Mesothelial cell of epicardium (in vitro differentiated cells): ENCODE measurements at places on chromosomes 3 and 15.

GRCh38 chr15:30984118-30984517 is 7.3 kb downstream of the MTMR10 start:
- peaks cover 26% of the 10 kb centered on the region for H3K36me3 ChIP-seq
- no peak overlapping the region for H3K27ac ChIP-seq
- DNase-seq: no peak
- H3K4me3 ChIP-seq: no peak overlapping the region

DNA sequence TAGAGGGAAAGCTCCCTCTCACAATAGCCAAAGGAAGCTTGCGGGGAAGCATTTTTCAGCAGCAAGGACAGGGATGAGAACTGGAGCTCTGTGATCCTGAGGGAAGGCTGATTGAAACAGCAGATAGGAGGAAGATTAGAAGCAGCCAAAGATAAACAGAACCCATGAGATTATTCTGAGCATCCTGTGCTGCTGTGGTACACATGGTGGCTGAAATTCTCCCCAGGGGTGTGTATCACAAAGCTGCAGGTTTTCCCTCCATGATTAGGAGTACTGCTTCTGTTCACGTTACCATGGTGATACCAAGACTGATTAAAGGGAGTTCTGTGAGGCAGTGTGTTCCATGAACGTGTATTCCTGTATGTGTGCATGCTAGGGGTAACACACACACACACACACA is 30.3 kb upstream of the PSMD6 start:
- H3K4me1 ChIP-seq: peaks cover 9% of the 10 kb centered on the region
- H3K36me3 ChIP-seq: no peaks in the 10 kb centered on the region
- no peak overlapping the region for H3K27ac ChIP-seq

DNA sequence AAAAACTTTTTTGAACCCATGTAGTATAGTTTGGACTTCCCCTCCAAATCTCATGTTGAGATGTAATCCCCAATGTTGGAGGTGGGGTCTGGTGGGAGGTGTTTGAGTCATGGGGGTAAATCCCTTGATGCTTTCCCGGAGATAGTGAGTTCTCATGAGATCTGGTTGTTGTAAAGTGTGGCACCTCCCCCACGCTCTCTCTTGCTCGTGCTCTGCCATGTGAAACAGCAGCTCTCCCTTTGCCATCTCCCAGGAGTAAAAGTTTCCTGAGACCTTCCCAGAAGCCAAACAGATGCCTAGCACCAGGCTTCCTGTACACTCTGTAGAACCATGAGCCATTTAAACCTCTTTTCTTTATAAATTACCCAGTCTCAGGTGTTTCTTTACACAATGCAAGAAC is 16.0 kb upstream of the RNU6-1 start:
- no peak for DNase-seq
- peak overlapping the region; percentile 22 for H3K27ac ChIP-seq
- H3K4me3 ChIP-seq: no peak overlapping the region
- no peaks in the 10 kb centered on the region for H3K27me3 ChIP-seq
- H3K4me1 ChIP-seq: peaks cover 13% of the 10 kb centered on the region
- no peaks in the 10 kb centered on the region for H3K36me3 ChIP-seq

GRCh38 chr3:152177757-152178156 is 91.0 kb upstream of the MBNL1 start:
- no peak overlapping the region for H3K4me3 ChIP-seq
- peaks cover 26% of the 10 kb centered on the region for H3K4me1 ChIP-seq
- no peaks in the 10 kb centered on the region for H3K27me3 ChIP-seq
- no peaks in the 10 kb centered on the region for H3K36me3 ChIP-seq

DNA sequence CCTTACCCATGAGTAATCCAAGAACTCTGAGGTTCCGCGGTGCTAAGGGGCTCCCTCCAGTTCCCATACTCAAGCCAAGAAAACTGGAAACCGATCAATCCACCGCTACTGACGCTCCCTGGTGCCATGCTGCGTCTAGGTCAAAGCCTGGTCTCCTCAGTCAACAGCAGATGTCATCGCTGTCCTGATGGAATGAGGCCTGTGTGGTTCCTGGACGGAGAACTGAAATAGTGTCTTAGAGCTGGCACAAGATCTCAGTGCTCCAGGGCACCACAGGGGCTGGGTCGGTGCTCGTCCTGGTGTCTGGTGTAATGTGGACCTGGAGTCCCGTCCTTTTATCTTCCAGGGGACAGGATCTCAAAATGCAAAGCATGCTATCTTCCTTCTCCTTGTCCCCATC is 373.9 kb upstream of the CFAP20DC start:
- no peaks in the 10 kb centered on the region for H3K36me3 ChIP-seq
- DNase-seq: no peak
- H3K4me1 ChIP-seq: peaks cover 2% of the 10 kb centered on the region
- no peak overlapping the region for H3K4me3 ChIP-seq
- peaks cover 27% of the 10 kb centered on the region for H3K27me3 ChIP-seq

- no peaks in the 10 kb centered on the region for H3K27me3 ChIP-seq
- peaks cover 43% of the 10 kb centered on the region for H3K36me3 ChIP-seq
- peak overlapping the region; percentile 3 for H3K27ac ChIP-seq
- no peak for DNase-seq
- no peak overlapping the region for H3K4me3 ChIP-seq
Measured at GRCh38 chr3:52215351-52215750, 10.1 kb downstream of the TLR9 start.

- no peak overlapping the region for H3K4me3 ChIP-seq
- peaks cover 3% of the 10 kb centered on the region for H3K27me3 ChIP-seq
- DNase-seq: no peak
- no peaks in the 10 kb centered on the region for H3K36me3 ChIP-seq
- H3K4me1 ChIP-seq: no peaks in the 10 kb centered on the region
Measured at GRCh38 chr3:13086531-13086981, 13.3 kb upstream of the IQSEC1 start.

- no peak overlapping the region for H3K27ac ChIP-seq
- no peak overlapping the region for H3K4me3 ChIP-seq
- H3K4me1 ChIP-seq: peaks cover 18% of the 10 kb centered on the region
- H3K27me3 ChIP-seq: no peaks in the 10 kb centered on the region
- H3K36me3 ChIP-seq: peaks cover 7% of the 10 kb centered on the region
Measured at GRCh38 chr3:32452009-32452408, 50.6 kb downstream of the CMTM6 start.

DNA sequence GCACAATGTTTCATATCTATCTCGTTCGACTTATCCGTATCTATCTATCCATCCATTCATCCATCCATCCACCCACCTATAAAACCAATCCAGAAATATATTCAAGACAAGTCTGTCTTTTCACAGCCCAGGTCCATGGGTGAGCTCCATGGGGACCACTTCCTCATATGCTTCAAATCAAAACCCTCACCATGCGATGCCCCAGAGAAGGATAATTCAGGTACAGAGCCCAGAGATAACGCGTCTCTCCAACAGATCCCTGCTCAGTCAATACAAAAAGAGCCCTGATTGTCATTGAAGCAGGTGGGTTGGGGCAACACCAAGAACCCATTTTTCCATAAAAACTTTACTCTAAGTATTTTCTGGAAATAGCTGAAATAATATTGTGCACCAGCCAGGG is 47.2 kb downstream of the PCSK6 start:
- H3K36me3 ChIP-seq: no peaks in the 10 kb centered on the region
- peaks cover 19% of the 10 kb centered on the region for H3K27me3 ChIP-seq
- DNase-seq: no peak
- H3K27ac ChIP-seq: no peak overlapping the region

DNA sequence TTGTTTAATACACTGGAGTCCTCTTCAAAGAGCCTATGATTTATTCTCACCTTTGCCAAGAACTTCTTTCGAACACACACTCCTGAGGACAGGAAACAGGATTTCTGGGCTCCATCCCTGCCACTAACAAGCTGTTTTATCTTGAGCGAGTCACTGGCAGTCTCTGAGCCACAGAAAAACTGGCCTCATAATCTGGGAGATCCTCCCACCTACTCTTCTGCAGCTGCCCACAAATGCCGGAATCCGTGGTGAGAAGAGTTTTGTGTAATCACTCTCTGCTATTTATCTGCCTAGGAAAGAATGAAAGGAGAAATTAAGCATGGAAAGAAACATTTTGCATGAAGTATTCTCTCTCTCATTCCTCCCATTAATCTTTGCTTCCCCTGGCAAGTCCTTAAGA is 172.0 kb upstream of the TRIM42 start:
- peaks cover 10% of the 10 kb centered on the region for H3K27me3 ChIP-seq
- H3K4me1 ChIP-seq: peaks cover 32% of the 10 kb centered on the region
- DNase-seq: no peak

DNA sequence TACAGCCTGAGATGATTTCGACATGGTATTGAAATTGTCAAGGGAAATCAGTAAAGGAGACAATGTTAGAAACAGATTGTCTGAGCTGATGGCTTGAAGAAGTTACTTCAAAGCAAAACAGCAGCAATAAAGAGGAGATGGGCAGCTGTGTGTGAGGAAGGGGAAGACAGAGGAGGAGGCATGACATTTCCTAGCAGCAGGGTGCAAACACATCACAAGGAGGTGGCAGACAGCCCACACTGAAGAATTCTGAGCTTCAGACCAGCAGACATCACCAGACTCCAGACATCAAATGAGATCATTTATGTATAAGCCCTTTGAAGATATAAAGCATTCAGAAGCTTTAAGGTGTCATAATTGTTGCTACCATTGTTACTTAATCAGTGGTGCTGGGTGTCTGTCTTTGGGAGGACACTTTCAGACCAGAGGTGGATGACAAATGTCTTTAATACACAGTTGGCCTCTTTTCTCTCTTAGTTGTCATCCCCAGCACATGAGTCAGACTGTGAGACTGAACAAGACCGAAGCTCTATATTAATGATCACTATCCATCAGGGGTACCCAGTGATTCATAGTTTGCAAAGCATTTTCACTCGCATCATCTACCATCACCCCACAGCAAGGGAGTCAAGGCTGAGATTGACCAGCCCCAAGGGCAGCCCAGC is 203.9 kb downstream of the MINAR1 start:
- peaks cover 25% of the 10 kb centered on the region for H3K27me3 ChIP-seq
- H3K36me3 ChIP-seq: no peaks in the 10 kb centered on the region
- H3K27ac ChIP-seq: no peak overlapping the region
- H3K4me1 ChIP-seq: no peaks in the 10 kb centered on the region
- no peak overlapping the region for H3K4me3 ChIP-seq
- no peak for DNase-seq

DNA sequence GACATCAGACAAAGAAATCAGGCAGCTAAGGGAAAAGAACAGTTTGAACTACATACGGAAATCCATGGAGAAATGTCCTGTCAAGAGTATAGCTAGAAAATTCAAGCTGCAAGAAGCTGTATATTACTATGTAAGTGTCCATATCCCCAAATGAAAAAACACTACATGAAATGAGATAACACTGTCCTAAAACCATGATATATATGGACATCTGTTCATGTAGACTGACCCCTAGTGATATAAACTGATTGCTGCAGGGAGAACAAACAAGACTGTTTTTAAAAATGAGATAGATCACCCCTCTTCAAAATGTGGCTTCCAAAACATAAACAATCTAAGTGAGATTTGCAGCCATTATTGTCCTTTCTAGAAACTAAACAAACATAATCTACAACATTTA is 985.6 kb downstream of the EPHA3 start:
- no peak overlapping the region for H3K4me3 ChIP-seq
- no peak overlapping the region for H3K27ac ChIP-seq
- peaks cover 22% of the 10 kb centered on the region for H3K4me1 ChIP-seq
- no peaks in the 10 kb centered on the region for H3K36me3 ChIP-seq
- DNase-seq: no peak
- H3K27me3 ChIP-seq: no peaks in the 10 kb centered on the region

DNA sequence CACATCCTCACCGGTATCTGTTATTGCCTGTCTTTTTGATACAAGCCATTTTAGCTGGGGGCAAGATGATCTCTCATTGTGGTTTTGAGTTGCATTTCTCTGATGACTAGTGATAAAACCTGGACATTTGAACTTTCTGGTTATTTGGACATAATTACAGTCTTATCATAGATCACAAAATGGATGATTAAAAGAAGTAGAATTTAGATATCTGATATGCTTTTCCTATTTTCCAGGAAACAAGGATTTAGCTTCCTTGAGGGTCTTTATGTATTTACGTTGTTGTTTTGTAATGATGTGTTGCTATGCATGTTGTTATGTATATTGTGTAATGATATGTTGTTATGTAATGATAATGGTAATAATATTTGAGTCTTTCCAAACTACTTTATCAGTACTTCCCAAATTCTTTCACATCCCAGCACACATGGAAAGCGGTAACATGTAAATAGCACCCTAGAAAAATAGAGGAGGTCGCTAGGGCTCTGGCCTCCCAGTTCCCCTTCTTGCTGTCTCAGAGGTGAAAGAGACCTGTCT is 53.8 kb downstream of the GJD2 start:
- no peak overlapping the region for H3K4me3 ChIP-seq
- H3K27me3 ChIP-seq: no peaks in the 10 kb centered on the region
- H3K36me3 ChIP-seq: no peaks in the 10 kb centered on the region
- H3K27ac ChIP-seq: no peak overlapping the region
- no peaks in the 10 kb centered on the region for H3K4me1 ChIP-seq
- DNase-seq: no peak
